ENCODE measurements at places on chromosomes 6 and 20.
A peak's percentile ranks its signal among the peaks of the same experiment; 100 is the strongest.

- DNase-seq = no peak
These were observed 44.5 kb upstream of the ZNF133 start for GRCh38 chr20:18243802-18244201.

- DNase-seq = peak; percentile 62
These were observed 70.7 kb downstream of the SLX4IP start for GRCh38 chr20:10505827-10506226.

GRCh38 chr6:24445704-24446103, 43.0 kb downstream of the MRS2 start:
- DNase-seq = no peak

DNA sequence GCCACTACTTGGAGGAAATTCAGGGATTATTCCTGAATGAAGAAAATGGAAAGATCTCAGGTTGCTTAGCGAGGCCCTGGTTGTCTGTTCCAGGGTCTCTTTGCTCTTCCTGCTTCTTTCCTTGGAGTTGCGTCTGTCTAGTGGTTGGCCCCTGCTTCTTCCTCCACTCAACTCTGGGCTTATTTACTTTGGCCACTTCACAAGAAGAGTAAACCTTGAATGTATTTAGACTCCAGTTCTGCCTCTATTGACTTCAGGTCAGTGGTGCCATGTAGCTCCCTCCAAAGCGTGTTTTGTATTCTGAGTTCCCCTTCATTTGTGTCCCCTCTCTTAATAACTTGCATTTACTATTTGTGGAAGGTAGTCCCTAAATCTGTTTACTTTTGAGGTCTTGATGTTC, 456.5 kb downstream of the UTRN start:
- no peak for DNase-seq

GRCh38 chr6:170449835-170450753, 103.0 kb downstream of the PSMB1 start:
- DNase-seq = no peak

Data from fibroblast of skin of scalp (primary cell).